ENCODE measurements at places on chromosomes 16 and 17.
A peak's percentile ranks its signal among the peaks of the same experiment; 100 is the strongest.

- H3K4me3 ChIP-seq, result no peak overlapping the region
- H3K27ac ChIP-seq, result no peak overlapping the region
These were observed 7.3 kb upstream of the ZDHHC7 start for GRCh38 chr16:85018529-85019236.

DNA sequence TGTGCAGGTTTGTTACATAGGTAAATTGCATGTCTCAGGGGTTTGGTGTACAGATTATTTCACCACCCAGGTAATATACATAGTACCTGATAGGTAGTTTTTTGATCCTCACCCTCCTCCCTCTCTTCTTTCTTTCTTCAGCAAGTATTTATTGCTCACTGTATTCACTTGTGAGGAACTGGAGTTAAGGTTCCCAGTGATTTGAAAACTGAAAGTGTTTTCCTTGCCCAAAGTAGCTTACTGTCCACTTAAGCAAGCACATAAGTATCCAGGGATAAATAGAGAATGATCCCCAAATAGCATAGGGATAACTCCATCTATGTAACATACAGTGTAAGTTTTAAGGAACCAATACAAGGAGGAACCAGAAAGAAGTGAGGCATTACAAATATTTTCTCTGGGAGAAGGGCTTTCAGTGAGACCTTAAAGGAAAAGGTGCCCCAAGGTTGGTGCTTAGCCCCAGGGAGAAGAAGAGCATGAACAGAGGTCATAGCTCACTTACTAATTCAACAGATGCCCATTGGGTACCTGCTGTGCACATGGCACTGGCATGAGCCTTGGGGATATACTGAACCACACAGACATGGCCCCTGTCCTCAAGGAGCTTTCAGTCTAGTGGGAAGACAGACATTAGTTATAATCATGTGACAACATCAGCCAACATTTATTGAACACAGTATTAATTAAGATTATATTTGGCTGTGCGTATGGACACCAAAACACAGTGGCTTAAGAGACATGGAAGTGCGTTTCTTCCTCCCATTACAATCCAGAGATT is 17.0 kb downstream of the MYL4 start:
- peaks cover 11% of the 10 kb centered on the region for H3K27me3 ChIP-seq
- H3K27ac ChIP-seq, result no peak overlapping the region
- H3K36me3 ChIP-seq, result no peaks in the 10 kb centered on the region

- peaks cover 29% of the 10 kb centered on the region for H3K4me1 ChIP-seq
- no peak overlapping the region for H3K27ac ChIP-seq
- no peak for DNase-seq
- no peaks in the 10 kb centered on the region for H3K36me3 ChIP-seq
- peak overlapping the region; percentile 15 for H3K4me3 ChIP-seq
These were observed 12.0 kb upstream of the CD300A start for GRCh38 chr17:74454197-74455024.

GRCh38 chr16:19994466-19995170 is 79.1 kb downstream of the GPR139 start:
- H3K27ac ChIP-seq, result no peak overlapping the region
- no peaks in the 10 kb centered on the region for H3K36me3 ChIP-seq
- H3K4me3 ChIP-seq, result no peak overlapping the region
- no peaks in the 10 kb centered on the region for H3K4me1 ChIP-seq
- H3K27me3 ChIP-seq, result peaks cover 2% of the 10 kb centered on the region

DNA sequence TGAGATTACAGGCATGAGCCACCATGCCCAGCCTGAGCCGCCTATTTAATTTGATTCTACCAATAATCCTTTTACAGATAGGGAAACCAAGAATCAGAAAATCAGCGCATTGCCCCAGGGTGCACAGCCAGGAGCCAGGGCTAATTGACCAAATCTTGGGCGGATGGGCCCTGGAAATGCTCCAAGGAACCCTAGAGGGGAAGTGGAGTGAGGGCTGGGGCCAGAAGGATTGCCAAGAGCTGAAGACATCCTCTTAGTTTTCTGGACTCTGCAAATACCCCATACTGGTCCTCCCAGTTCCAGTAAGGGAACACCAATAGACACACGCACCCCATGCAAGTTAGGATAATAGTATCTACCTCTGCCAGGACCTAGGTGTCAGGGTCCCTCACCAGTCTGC is 3.8 kb downstream of the FHOD1 start:
- peaks cover 10% of the 10 kb centered on the region for H3K36me3 ChIP-seq
- DNase-seq, result no peak

DNA sequence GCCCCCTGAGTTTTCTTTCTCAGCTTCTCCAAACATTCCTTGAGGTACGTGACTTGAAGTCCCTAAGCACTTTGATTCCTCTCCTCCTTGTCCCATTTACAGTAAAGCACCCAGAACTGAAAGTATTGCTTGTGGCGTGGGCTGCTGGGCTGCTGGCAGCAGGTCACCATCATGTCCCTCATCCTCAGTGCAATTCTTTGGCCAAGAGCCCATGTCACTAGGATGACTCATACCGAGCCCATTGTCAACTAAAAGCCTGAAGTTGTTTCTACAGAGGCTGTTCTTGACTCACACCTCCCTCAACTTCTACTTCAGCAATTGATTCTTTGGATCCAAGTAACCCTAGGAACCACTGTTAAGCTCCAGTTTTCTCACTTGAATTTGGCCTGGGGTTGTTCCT is 54.3 kb downstream of the KPNA2 start:
- H3K27ac ChIP-seq, result no peak overlapping the region
- H3K27me3 ChIP-seq, result peaks cover 5% of the 10 kb centered on the region
- H3K36me3 ChIP-seq, result no peaks in the 10 kb centered on the region
- no peak for DNase-seq
- no peak overlapping the region for H3K4me3 ChIP-seq

DNA sequence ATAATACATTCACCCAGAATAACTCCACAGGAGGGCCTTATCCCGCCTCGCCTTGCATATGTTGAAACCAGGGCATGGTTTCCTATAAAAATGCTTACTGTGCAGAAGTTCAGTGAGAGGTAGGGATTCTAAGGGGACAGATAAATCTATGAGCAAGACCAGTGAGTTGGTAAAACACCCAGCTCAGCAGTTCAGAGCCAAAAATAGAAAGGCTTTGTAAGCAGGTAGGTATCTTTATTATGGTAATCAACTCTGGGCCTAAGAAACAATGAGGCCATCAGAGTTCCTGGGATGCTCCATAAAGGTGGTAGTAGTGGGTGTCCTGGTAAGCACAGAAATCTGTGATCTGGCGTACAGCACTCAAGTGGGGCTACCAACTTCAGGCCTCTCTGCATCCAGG is 549.4 kb upstream of the CDH5 start:
- no peak overlapping the region for H3K27ac ChIP-seq
- no peak for DNase-seq
- H3K36me3 ChIP-seq, result no peaks in the 10 kb centered on the region

- peaks cover 3% of the 10 kb centered on the region for H3K36me3 ChIP-seq
- peaks cover 54% of the 10 kb centered on the region for H3K4me1 ChIP-seq
- H3K27ac ChIP-seq, result peak overlapping the region; percentile 68
- H3K4me3 ChIP-seq, result peak overlapping the region; percentile 75
- peak; percentile 57 for DNase-seq
These were observed 10.9 kb downstream of the NHERF1 start for GRCh38 chr17:74759243-74759801.

DNA sequence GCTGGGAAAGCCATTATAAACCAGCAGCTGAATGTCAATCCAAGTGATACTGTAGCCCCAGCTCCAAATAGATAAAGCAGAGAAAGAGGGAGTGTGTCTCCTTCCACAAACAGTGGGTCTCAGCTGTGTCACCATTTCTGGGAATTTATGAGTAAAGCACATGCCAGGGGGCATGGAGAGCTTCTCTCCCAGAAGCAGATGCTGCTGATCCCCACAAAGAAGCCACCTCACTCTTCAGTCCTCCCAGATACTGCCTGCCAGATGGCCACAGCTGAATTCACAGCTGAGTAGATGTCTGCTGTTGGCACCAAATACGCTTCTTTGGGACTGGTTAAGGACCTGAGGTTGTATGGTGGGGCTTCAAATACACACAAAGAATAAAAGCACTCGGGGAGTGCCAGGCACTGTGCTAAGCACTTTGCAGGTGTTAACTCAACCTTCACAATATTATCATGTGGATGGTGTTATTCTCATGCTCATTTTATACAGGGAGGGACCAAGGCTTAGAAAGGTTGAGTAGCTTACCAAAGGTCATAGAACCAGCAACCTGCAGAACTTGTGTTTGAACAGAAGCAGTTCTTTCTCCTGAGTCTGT is 298.3 kb downstream of the CDH11 start:
- H3K36me3 ChIP-seq, result no peaks in the 10 kb centered on the region
- no peaks in the 10 kb centered on the region for H3K4me1 ChIP-seq
- DNase-seq, result no peak
- H3K4me3 ChIP-seq, result no peak overlapping the region
- no peak overlapping the region for H3K27ac ChIP-seq

- H3K27ac ChIP-seq, result no peak overlapping the region
- H3K27me3 ChIP-seq, result peaks cover under 1% of the 10 kb centered on the region
- no peaks in the 10 kb centered on the region for H3K36me3 ChIP-seq
- H3K4me3 ChIP-seq, result no peak overlapping the region
These were observed 296.9 kb downstream of the ZFHX3 start for GRCh38 chr16:72751076-72751475.

DNA sequence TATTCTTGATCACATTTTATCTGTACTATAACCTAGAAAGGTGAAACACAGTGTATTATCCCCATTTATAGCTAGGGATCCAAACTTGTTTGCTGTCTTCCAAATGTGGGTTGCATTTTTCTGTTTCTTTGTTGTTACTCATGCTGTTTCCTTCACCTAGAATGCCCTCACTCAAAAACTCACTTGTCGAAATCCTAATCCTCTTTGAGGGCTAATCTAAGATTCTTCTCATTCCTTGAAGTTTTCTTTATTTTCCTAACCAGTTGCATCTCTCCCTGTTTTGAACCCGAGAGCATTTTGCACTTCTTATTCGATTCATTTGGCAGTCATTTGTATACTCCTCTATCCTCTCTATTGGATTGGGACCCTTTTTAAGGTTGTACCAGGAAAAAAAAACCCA is 9.6 kb downstream of the CALCOCO2 start:
- no peak overlapping the region for H3K4me3 ChIP-seq
- no peak overlapping the region for H3K27ac ChIP-seq
- no peak for DNase-seq

DNA sequence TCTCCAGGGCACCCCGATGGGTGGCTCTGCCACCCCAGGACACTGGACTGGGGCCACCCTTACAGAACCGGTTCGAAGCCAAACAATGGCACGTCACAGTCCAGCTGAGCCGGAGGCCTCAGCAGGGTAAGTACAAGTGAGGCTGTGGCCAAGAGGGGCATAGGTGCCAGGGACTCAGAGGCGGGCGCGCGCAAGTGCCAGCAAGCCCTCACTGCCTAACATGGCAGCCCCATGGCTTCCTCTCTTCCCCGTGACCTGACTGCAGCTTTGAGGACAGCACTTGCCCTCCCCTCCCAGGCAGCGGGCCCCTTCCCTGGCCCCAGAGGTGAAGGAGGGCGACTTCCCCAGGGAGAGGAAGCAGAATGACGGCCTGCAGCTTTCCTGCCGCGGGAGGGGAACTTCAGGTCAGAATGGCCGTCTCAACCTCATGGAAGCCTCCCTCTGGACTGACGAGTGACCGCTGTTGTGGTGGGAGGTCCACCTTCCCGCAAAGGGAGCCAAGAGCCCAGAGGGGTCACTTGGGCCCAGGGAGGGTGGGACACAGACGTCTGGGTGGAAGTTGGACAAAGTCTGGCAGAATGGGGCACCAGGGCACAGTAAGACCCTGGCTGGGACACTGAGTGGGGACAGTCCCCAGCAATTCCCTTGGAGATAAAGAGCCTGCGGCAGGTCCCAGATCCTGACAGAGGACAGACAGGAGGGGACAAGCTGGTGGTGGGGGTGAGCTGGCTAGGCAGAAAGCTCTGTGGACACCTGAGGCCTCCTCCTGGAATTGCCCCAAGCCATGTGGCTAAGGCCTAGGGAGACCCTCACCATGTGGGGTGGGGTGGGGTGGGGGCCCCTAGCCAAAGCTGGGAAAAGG is 52.1 kb upstream of the TOB1 start:
- H3K4me1 ChIP-seq, result peaks cover 33% of the 10 kb centered on the region
- peaks cover 2% of the 10 kb centered on the region for H3K36me3 ChIP-seq
- peaks cover 2% of the 10 kb centered on the region for H3K27me3 ChIP-seq
- H3K4me3 ChIP-seq, result no peak overlapping the region

GRCh38 chr16:194516-194915 is 14.3 kb downstream of the HBQ1 start:
- no peak for DNase-seq
- H3K27ac ChIP-seq, result no peak overlapping the region
- H3K4me1 ChIP-seq, result no peaks in the 10 kb centered on the region
- H3K4me3 ChIP-seq, result no peak overlapping the region

GRCh38 chr16:19196871-19197270 is 28.8 kb downstream of the SYT17 start:
- no peak overlapping the region for H3K27ac ChIP-seq
- peaks cover 2% of the 10 kb centered on the region for H3K27me3 ChIP-seq
- H3K4me1 ChIP-seq, result no peaks in the 10 kb centered on the region
- H3K36me3 ChIP-seq, result no peaks in the 10 kb centered on the region

- H3K4me3 ChIP-seq, result no peak overlapping the region
- no peaks in the 10 kb centered on the region for H3K27me3 ChIP-seq
- no peak overlapping the region for H3K27ac ChIP-seq
- no peaks in the 10 kb centered on the region for H3K4me1 ChIP-seq
- no peak for DNase-seq
- no peaks in the 10 kb centered on the region for H3K36me3 ChIP-seq
These were observed 13.9 kb upstream of the TBX2 start for GRCh38 chr17:61385577-61386236.

GRCh38 chr17:19978209-19978802 is 678 bp upstream of the AKAP10 start:
- H3K27ac ChIP-seq, result peak overlapping the region; percentile 94
- peaks cover 42% of the 10 kb centered on the region for H3K4me1 ChIP-seq
- peaks cover 7% of the 10 kb centered on the region for H3K36me3 ChIP-seq
- DNase-seq, result no peak

GRCh38 chr16:2883458-2883908 is 468 bp downstream of the FLYWCH2 start:
- H3K4me1 ChIP-seq, result peaks cover 17% of the 10 kb centered on the region
- no peak for DNase-seq
- H3K4me3 ChIP-seq, result peak overlapping the region; percentile 86
- H3K36me3 ChIP-seq, result peaks cover 2% of the 10 kb centered on the region
- H3K27me3 ChIP-seq, result no peaks in the 10 kb centered on the region
- H3K27ac ChIP-seq, result peak overlapping the region; percentile 79

GRCh38 chr16:27097800-27098230 is 31.1 kb downstream of the C16orf82 start:
- H3K27me3 ChIP-seq, result peaks cover 12% of the 10 kb centered on the region
- H3K36me3 ChIP-seq, result no peaks in the 10 kb centered on the region
- DNase-seq, result no peak
- no peaks in the 10 kb centered on the region for H3K4me1 ChIP-seq
- no peak overlapping the region for H3K27ac ChIP-seq

All from activated T-helper 1 cell treated with anti-CD3 and anti-CD28 coated beads, Interleukin-12 subunit alpha, Interleukin-12 subunit beta, Interleukin-2, Interleukin-4 antibody, amounts not matched to agents 30 ng/mL and 10 ng/mL and 1 ng/mL, durations not matched to agents 14 hours and 24 hours and 36 hours (primary cell).